ENCODE measurements at places on chromosomes 6 and 20.
A peak's percentile ranks its signal among the peaks of the same experiment; 100 is the strongest.

DNA sequence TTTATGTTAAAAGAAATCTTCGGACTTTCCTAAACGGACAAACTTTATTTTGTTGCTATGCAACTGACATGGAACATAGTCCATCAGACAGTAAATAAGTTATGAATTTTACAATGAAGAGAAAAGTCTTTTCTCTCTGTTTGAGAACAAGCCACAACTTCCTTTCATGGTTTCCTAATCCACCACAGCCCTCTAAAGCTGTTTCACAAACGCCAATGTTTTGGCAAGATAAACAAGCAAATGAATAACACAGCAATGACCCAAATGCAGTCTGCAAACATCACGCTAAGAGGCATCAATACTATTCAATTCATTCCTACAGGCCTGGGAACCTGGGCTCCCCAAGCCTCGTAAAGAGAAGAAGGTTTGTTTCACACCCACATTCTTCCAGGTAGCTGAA is 60.4 kb downstream of the HAO1 start:
- DNase-seq = no peak

- no peak for DNase-seq
Measured at GRCh38 chr6:41306187-41306854, 19.8 kb upstream of the TREM1 start.

DNA sequence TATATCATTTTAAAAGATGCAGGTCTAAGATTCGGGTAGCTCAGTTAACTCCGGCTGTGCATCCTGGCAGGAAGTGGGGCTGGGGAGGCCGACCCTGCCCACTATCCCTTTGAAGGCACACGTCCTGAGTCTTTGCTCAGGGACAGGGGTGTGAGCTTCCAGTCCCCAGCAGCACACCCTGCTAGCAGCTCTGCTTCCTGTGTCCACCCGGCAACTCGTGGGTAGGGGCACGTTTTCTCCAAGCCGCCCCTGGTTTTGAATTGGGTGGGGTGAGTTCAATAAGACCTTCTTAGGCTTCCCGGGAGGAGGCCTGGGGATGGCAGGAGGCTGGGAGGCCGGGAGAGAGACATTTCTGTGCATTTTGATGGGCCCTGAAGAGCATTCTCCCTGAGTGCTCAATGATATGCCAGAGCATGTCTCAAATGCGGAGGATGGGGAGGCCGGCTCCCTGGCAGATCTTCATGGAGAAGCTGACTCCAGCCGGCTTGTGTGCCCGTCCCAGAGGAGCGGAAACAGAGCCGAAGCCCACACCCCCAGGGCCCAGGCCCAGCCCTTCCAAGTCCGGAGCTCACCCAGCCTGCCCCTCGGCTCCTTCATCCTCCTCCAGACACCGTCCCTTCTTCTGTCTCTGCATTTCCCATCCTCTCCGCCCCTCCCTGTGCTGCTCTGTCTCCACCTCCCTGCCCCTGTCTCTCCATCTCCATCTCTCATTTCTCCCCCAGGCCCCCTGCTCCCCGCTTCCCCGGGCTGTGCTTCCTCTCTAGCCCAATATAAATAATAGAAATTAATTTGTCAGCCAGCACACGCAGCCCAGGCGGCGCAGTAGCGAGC is 36.3 kb upstream of the ZFAND3 start:
- DNase-seq = no peak

DNA sequence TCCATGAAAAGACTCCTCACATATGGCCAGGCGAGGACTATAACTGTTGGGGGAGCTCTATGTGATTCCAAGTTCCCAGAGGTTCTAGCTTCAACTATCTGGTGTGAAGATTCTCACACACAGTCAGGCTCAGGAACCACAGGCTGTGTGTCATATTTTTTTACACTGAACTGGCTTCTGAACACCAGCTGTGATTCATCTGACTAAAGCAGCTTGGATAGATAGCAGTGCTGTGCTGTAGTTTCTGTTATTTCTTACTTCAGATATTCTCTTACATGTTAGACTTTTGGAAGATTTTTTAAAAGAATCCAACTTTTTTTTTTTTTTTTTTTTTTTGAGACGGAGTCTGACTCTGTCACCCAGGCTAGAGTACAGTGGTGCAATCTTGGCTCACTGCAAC is 140.7 kb upstream of the MCHR2 start:
- no peak for DNase-seq

DNA sequence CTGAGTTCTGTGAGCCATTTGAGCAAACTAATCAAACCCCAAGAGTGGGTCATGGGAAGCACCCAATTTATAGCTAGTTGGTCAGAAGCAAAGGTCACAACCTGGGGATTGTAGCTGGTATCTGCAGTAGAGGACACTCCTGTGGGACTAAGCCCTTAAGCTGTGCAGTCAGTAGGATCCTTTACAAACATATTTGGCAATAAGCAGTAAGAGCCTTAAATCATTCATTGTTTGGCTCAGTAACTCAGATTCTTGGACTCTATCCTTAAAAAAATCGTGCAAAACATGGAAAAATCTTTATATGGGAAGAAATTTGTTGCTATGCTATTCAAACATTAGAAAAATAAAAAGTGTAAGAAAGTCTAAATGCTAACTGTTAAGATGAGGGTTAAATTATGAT is 29.9 kb downstream of the FRK start:
- DNase-seq = no peak

GRCh38 chr6:4774296-4774695 is 1.9 kb upstream of the CDYL start:
- no peak for DNase-seq

GRCh38 chr6:141635621-141636020 is 497.1 kb upstream of the GJE1 start:
- DNase-seq = no peak

DNA sequence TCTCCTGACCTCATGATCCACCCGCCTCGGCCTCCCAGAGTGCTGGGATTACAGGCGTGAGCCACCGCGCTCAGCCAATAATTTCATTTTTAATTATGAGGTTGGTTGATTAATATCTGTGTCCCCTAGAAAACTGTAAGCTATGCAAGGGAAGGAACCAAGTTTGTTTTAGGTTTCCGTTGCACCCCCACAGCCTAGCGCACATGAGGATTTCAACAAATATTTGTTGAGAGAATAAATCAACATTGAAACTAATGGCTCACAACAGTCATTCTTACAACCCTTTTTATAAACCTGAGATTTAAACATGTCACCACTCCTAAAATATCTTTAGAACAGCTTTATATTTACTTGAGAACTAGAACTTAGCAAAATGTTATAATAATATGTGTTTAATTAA is 114.0 kb upstream of the CARMIL1 start:
- no peak for DNase-seq

DNA sequence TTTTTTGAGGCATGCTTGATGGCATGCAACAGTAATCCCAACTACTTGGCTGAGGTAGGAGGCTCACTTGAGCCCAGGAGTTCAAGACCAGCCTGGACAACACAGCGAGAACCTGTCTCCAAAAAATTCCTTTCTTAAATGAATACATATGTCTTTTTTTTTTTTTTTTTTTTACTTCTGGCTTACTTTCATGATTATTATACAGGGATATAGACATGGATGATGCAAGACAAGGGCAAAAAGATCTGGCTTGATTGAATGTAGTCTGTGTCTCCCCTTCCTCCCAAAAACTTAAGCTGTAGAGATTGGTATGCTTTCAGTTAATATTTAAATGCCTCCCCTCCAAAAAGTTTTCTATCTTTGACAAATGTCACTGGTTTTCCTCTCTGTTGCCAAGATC is 7.6 kb downstream of the SNX3 start:
- no peak for DNase-seq

GRCh38 chr20:18496042-18496441 is 983 bp downstream of the RBBP9 start:
- no peak for DNase-seq

GRCh38 chr6:89289710-89290109 is 25.4 kb downstream of the GABRR2 start:
- DNase-seq = no peak

DNA sequence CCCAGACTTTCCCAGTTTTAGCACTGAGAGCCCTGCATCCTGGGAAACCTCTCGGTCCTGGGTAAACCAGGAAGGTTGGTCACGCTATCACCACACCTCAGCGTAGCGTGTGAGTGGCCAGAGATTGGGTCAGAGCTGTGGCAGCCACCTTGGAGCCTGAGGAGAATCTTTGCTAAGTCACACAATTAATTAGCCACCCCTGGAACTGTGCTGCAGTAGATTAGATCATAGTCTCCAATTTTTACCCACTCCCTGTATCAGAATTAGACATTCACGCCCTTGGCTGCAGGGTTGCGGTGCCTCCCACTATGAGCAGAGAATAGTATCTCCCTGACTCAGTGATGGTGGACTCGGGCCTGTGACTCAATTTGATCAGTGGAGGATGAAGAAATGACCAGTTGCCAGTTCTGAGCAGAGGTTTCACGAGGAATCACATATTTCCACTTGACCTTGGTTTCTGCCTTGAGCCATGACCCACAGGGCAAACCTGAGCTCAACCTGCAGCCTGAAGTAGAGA is 6.0 kb upstream of the PTGIS start:
- DNase-seq = peak; percentile 74

GRCh38 chr20:43909720-43910119 is 4.9 kb upstream of the TOX2 start:
- DNase-seq = no peak

GRCh38 chr20:300345-300990 is 3.1 kb downstream of the ZCCHC3 start:
- no peak for DNase-seq

DNA sequence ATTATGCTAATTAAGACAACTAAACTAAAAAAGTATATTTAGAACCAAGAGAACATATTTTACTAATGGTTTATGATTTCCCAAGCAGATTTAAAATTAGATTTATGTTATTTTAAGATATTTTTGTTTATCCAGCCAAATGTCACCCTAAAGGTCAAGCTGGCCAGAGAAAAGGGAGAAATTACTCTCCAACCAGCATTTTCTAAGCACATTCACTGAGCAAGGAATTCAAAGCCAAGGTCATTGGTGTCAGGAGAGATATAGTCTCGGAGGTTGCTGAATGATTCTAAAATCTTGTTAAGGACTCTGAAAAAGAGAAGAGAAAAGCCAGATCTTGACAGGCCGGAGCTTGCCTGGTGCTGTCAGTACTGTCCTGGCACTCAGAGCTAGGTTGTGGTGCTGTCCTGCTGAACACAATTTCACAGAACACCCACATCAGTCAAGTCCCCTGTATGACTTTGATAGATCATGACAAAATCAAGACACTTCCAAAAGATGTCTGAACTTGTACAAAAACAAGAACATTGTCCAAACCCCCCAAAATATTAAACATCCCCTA is 222.3 kb upstream of the SMLR1 start:
- DNase-seq = no peak

- DNase-seq = no peak
Measured at GRCh38 chr20:14707026-14707680, 369.7 kb upstream of the FLRT3 start.

DNA sequence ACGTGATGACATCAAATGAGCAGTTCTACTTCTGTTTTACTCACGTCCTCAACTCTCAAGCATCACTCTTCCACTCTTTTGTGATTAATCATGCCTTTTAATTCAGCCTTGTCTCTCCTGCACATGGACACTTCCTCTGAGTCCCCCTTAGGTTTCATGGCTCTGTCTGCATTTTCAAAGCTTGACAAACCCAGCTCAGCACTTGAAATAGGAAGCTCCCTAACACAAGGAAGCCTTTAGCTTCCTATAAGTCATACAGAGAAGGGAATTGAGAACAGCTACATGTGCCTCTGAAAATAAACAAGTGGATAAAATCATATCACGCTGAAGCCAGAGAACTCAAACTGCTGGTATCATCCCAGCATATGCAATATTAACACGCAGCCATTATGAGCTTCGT is 21.2 kb downstream of the KIF16B start:
- no peak for DNase-seq

GRCh38 chr6:146472918-146473317 is 70.7 kb upstream of the RAB32 start:
- DNase-seq = no peak

DNA sequence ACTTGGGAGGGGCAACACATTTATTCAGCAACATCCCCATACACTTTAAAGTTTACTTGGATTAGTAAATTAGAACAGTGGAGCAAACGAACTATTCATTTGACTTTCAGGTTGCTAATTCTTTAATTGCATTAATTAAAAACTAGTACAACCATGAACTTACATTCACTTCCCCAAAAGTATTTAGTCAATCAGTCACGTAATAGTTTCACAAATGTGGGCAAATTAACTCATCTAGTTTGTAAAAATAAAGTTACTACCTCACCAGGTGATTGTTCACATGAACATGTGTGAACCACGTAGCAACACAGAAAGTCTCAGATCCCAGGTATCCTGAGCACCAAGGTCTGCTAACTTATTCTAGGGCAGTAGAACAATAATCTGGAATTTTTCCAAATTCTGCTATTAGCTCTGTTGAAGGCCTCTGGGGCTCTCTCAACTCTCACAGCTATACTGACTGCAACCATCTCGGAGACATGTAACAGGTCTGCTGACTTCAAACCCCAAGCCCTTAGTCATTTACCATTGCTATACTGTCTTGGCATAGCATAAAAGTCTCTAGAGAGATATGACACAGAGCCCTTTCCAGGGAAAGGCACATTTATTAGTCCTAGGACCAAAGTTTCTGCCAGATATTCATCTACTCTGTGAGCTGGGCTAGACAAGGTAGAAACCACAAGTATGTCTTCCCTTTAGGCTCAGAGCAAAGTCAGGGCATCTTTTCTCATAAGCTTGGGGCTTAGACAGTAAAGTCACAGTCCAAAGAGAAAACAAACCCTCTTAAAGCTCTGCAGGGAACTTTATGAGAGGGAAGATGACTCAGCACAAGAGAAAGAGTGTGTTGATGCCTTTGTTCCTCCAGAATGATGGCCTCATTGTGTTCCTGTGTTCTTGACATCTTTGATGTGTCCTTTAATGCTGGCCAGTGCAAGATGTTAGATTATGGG is 50.9 kb upstream of the CCDC28A start:
- no peak for DNase-seq

DNA sequence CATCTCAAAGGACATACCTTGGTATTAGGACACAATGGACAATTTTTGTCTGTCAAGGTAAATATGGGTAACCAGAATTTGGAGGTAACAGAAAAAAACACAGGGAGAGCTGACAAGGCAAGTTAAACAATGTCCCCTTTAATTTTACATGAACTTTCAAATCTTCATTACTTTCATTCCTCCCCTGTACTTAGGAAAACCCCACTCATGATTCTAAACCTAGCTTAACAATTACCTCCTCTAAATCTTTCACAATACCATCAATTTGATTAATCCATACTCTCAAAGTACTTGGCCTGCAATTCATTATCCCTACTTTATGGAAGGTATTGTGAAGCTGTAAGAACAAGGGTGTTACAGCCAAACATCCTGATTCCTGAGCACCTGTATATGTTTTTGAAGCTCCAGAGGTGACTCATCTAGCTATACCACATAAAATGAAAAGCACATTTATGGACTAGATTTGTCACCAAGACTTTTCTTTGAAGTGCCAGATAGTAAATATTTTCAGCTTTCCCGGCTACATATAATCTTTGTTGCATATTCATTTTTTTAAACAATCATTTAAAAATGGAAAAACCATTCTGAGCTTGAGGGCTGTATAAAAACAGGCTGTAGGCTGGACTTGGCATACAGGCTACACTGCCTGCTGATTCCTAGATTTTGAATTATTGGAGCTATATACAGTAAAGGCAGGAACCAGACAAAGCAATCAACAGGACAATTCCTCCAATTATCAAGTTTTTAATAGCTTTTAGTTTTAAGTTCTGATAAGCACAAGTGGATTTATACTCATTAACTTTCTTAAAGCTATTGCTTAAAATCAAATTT is 22.9 kb downstream of the DEK start:
- DNase-seq = no peak

All from coronary artery (tissue), 2 donors.